ENCODE measurements at places on chromosomes 7 and 10.

GRCh38 chr10:79246606-79247275 is 100.5 kb upstream of the PPIF start:
- no peak for DNase-seq

GRCh38 chr10:114825513-114826253 is 4.1 kb downstream of the FHIP2A start:
- peak; percentile 63 for DNase-seq

DNA sequence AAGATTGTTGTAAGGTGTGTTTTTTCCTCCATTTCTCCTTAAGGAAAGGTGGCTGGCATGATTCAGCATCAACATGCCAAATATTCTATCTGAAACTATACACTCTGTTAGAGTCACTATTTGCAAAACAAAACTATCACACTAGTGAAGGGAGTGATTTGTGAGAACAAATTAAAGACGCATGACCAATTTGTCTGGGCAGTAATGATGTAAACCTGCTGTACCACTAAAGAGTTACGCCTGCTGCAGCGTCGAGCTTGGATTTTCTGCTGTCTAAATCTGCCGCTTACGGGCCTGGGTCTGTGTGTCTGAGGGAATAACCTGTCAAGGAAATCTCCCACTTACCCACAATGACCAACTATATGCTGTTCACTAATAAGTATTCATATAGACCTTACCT is 648.3 kb downstream of the PARD3 start:
- no peak for DNase-seq

GRCh38 chr7:108358553-108358952 is 97.7 kb downstream of the NRCAM start:
- DNase-seq: peak; percentile 38

DNA sequence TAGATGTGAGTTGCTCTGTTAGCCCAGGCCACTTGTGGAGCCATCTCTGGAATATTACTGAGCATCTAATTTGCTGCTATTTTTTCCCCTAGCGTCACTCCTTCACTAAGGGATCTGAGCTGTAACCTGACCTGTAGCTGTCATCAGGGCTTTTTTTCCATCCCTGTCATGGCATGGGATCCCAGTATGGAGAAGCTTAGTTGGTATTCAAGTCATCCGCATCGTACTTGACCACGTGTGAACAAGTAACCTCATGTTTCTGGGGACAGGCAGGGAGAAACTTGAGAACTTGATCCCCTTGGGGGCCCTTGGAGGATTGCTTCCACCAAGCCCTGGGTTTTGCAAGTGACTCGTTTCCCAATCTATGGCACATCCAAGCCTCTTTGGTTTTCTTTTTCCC is 474.4 kb upstream of the GALNT17 start:
- DNase-seq: no peak

DNA sequence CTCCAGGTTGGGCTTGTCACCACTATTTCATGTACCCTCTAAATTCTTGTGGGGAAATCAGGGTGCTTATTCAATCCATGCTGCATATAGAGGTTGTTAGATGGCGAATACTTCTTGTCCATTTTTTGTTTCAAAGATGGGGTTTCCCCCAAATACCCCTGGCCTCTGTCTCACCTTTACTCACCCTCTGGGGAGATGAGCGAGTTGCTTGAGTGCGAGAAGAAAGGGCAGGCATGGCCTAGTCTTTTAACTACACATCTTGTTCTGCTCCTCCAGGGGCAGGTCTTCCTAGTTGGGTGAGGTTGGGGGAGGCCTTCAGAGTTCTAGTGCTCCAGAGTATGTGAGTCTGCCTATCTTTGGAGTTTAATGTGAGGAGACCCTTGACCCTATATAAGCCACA is 46.2 kb downstream of the HHEX start:
- no peak for DNase-seq

All from GM04504 (cell line).